ENCODE measurements at places on chromosomes 1 and 21.

DNA sequence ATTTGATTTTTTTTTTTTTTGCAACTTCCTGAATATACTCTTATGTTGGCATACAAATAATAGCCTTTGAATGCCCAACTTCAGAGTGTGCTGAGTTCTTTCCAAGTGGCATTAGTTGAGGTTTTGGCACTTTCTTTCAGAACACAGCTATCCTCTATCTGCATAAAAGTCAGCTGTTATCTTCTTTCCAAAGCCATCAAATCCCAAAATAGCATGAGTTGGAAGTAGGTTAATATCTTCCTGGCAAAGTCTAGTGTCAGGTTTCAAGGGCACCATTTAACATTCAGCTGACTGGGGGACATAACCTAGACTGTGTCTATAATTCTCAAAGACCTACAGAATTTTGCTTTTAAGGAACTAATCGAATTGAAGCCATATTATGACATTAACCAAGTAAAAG is 223.9 kb downstream of the PLPP3 start:
- no peak for DNase-seq

GRCh38 chr1:2257245-2257627 is 29.1 kb downstream of the SKI start:
- peak; percentile 44 for DNase-seq

- DNase-seq: no peak
Measured at GRCh38 chr1:235601104-235601503, 48.5 kb downstream of the GNG4 start.

GRCh38 chr1:37403166-37403565 is 71.2 kb upstream of the ZC3H12A start:
- DNase-seq: no peak

- DNase-seq: no peak
Measured at GRCh38 chr1:228999446-229000170, 264.3 kb downstream of the RHOU start.

DNA sequence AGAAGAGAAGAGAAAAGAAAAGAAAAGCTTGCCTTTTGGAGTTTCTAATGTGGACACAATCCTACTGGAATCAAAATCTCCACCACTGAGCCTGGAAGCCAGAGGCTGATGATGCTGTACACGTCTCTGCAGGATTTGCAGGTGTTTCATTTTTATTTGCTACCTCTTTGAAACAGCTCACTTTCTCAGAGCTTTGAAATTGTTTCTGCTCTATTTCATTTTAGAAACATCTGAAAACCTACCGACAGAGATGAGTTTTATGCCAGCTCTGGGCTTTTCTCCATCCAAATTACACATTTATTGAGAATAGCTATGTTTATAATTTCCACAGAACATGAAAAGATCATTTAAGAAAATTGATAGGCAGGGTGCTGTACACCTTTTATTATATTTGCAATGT is 46.2 kb downstream of the URB2 start:
- no peak for DNase-seq

DNA sequence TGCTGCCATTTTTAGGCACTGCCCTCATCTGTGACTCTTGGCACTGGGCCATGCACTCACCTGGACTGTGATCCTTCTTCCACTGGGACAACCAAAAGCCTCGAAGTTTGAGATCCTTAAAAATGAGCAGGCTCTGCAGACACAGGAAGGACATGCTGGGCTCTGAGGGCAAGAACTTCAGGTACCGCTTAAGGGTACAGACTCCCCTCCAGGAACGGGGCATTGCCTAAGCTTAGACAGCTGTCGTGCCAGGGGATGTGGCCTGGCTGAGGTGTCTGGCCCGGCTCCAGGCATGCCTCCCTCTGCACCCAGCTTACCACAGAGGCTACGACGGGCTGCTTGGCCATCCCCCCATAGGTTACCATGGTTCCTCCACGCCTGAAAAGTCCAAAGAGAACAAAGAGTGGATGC is 14.2 kb upstream of the SRSF4 start:
- DNase-seq: no peak

GRCh38 chr1:112209493-112209892 is 186.5 kb upstream of the CTTNBP2NL start:
- DNase-seq: no peak

DNA sequence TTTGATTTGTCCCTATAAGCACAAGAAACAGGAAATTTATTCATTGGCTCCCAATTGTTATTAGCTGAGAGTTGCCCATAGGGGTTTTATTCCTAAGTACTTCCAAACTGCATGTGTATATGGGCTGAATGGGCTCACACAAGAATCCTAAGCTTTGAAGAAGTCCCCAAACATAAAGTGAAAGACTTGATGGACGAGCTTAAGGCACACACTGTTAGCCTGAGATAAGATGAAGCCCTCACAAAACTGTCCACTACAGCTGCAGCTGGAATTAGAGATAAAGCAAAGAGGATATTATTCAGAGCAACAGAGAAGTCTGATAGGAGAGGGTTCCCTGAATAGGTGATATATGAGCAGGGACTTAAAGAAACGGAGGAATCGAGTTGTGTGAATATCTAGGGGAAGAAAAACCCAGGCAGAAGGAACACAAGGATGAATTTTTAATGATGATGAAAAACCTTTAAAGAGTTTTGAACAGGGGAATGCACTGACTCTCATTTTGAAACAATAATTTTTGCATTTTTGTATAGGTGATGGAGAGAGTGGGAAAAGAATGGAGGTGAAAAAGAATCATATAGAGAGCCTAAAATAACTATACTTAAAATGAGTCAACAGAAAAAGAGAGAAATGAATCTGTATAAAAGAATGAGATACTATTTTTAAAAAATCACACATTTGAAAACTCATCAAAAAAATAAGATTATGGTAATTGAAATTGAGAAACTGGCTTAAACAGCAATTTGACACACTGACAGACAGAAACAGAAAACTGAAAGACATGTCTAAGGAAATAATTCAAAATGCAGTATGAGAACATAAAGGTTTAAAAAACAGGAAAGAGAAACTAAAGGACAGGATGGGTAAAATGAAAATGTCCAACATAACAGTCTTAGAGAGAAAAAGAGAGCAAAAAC is 133.6 kb upstream of the POGK start:
- DNase-seq: no peak

GRCh38 chr1:209029737-209030136 is 553.8 kb upstream of the CAMK1G start:
- peak; percentile 11 for DNase-seq

GRCh38 chr1:6723621-6724428 is 22.2 kb upstream of the DNAJC11 start:
- DNase-seq: no peak
